ENCODE measurements at places on chromosomes 5 and 9. TPM values are rescaled to one million over a fixed set of nuclear protein-coding genes. Genes with fewer than 3 reads are reported as not detected.
A peak's percentile ranks its signal among the peaks of the same experiment; 100 is the strongest.

DNA sequence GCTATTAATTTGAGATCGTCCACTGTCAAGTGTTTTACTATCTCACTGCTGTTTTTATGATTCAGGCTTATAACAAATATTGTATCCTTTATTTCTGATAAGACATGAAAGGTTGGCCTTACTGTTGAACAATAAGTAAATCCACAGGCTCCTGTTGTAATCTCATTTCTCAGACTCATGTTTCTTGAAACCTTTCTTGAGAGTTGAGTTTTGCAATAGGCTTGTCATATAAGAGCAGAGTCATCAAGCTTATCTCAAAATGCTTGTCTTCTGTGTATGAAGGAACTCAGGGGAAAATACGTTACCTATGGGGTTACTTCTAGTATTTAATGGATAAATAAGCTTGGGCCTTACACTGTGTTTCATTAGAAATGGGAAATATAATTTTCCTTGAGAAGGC is 9.2 kb upstream of the TLX3 start:
- DNase-seq = no peak

DNA sequence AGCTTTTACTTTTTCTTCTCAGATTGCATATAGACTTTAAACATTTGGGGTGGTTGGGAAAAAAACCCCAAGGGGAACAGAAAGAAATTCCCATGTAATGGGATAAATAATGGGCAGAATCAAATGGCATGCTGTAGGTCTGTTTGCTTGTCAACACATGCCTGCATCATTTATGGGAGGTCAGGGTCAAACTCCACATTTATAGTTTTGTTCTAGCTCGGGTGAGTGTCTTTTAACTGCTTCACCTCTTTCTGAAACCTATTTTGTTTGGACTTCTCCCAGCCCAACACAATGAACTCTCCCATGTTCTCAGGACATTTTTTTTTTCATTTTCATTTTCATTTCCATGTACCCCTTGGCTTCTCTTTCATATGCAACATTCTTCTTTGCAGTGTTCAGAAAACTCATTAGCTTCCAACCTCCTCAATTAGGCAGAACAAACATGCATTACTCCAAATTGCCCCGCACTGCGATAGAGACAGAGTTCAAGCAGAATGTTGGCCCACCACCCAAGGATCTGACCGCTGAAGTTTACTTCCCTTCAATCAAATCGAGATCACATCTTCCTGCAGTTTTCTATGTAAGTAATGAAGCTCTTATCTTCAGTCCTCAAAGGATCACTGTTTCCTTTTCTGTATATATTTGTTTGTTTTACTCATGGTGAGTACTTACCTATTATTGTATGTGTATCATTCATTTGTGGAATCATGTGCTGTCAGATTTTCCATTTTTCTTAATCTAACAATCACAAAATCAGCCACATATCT is 354.6 kb downstream of the ZSWIM6 start:
- peak; percentile 23 for DNase-seq

Gene SLCO4C1
- not detected for polyA plus RNA-seq

Gene SH3GL2
- 0.12 TPM for polyA plus RNA-seq

Gene ZSWIM6
- polyA plus RNA-seq = 12.8 TPM

GRCh38 chr9:89413963-89414638 is 83.8 kb downstream of the SEMA4D start:
- no peak for DNase-seq

GRCh38 chr9:138100711-138101350 is 223.2 kb downstream of the CACNA1B start:
- DNase-seq = no peak

DNA sequence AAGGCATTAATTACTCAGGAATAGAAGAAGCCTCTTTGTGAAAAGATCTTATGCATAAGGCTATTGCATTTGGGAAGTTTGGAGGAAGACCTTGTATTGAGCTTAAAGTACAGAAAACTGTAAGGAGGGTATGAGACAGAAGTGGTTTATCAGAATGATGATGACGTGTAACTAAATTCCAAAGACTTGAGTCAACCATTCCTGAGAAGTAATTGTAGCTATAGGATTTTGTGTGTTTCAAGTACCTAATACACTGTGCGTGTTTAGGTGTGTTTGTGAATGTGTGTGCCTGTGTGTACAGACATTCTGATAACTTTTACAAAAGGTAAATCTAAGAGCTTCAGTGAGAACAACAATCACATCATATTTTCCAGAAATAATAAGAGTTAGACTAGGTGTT is 46.5 kb upstream of the IRX2 start:
- no peak for DNase-seq

GRCh38 chr5:88877826-88878225 is 5.2 kb downstream of the MEF2C start:
- peak; percentile 78 for DNase-seq

DNA sequence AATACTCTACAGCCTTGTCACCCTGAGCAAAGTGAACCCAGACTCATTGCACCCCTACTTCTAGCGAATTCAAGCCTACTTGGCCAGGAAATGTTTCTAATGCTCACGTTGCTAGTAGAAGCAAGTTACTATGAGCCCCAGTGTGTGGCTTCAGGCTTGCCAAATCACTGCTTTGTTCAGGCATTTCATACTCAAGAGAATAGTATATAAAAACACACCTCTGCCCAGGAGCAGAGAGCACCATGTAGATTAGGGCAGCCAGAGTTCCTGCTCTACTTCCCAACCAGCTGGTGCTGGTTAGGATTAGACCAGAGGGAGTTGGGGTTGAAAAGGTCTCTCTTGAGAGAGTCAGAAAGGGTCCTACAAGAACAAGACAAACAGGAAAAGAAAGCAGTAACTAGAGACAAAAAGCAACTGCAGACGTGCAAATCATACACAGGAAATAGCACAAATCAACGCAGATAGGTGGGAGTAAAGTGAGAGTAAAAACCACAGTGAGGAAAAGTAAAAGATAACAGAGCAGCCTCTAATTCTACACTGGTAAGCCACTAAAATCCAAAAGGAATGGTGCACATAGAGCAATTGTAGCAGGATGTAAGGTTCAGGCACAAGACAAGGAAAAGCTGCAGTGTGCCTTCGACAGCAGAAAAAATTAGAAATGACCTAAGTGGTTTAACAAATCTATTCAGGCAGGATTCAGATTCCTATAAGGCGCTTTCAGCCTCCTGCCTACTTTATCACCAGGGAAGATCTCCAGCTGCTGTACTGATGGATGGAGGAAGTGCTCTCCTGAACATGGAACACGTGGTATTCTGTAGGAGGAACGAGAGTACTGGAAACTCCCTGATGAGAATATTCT is 49.6 kb upstream of the KIF2A start:
- peak; percentile 57 for DNase-seq

DNA sequence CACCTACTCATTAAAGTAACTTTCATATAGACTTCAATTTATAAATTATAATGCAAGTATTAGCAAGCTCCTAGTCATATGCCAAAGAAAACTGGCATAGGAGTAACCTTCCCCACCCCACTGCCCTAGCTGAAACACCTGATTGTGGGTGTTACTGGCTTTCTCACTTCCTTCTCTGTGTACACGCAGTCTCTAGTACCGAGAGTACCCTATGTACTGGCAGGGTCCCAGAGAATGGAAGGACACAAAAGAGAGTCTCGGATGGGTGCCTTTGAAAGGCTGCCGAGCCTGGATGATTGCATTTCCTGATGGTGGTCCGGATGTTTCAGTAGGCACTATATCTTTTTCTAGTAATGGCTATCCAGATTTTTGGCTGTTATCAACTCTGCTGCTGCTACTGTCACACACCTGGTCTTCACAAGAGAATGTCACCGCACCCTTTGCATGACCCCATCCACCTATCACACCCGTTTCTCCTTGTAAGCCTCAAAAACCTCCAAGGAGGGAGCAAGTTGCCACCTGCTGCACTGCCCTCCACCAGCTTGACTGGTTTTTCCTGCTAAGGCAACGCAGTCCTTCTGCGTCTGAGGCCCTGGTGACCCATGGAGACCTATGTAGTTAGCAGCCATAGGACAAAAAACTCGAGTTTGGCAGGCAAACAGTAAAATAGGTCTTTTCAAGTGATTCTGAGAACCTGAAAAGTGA is 53.8 kb upstream of the CLINT1 start:
- DNase-seq = no peak

DNA sequence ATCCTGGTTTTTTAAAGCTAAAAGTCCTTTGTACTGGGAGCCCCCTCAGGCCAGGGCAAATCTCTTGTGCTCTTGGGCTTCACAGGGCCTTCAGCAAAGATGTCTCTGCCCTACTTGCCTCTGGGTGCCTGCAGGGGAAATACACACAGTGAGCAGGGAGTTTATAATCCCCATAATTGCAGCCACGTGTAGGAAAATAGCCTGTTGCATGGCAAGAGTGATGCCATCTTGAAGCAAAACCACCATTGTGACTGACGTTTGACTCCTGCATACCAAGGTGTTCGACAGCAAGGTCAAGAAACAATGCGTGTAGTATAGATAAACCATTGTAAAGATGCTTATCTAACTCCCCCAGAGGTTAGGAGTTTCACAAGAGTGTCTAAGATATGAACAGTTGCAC is 11.4 kb upstream of the IL3 start:
- DNase-seq = no peak

Gene GABBR2
- 1.1 TPM for polyA plus RNA-seq

Gene ZNF462
- 6.3 TPM for polyA plus RNA-seq

DNA sequence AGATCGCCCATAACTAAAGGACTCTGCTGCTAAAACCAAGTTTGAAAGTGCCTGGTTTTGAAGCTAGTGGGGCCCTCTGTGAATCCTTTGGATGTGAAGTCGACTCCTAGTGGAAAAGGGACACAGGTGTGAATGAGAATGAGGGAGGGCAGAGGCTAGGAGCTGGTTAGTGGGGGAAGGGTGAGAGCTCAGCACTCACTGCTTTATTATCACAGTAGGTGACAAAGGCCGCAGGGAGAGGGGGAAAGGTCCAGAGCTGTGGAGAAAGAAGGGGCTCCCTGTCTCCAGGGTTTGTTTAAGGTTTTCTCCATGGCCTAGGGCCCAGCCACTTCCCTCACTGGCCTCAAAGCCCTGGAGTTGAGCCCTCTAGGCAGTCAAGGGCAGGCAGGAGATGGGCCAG is 3.5 kb downstream of the HDHD3 start:
- DNase-seq = no peak

Gene CCNO
- polyA plus RNA-seq = 0.60 TPM

- DNase-seq = no peak
Observed at GRCh38 chr5:61251874-61252642, 80.0 kb upstream of the ZSWIM6 start.

Gene SCGB3A2
- polyA plus RNA-seq = not detected

Gene NIM1K
- 0.14 TPM for polyA plus RNA-seq

- no peak for DNase-seq
Observed at GRCh38 chr9:117084221-117084620, 330.6 kb downstream of the ASTN2 start.

GRCh38 chr5:121899346-121899745 is 47.7 kb downstream of the FTMT start:
- no peak for DNase-seq

DNA sequence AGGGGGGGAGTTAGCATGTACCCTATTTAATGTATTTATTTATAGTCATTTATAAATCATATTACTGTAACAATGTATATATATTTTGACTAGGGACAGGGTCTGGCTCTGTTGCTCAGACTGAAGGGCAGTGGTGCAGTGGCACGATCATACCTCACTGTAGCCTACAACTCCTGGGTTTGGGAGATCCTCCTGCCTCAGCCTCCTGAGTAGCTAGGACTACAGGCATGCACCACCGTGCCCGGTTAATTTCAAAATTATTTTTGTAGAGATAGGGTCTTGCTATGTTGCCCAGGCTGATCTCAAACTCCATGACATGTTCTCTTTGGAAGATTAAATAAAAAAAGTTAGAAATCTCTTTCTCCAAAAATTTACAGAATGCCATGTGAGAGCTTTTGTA is 52.8 kb downstream of the ARHGEF28 start:
- no peak for DNase-seq

DNA sequence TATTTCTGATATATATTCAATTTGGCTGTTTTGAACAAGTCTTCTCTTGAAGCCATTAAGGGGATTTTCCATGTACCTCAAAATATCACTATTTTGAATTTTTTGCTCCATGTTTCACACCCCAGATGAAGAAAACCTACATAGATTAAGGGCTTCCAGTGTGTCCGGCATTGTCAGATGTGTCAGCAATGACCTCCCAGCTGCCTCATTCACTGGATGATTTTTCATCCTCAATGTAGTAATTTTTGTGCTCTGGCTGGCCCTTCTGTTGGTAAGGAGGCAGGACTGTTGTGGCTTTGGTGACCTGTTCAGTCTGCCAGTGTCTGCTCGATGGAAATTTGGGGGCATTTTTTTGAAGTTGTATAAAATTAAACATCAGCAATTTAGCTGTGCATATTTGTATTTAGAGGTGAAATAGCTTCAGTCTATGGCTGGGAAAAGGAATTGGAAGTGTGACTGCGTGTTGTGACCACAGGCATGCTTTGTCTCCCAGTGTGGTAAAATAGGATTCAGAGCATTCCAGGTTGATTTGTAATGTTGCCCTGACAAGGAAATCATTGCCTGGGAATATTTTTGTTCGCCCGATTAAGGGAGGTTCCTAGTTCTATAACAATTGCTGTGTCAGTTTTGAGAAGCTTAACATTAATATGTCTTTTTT is 312.4 kb downstream of the ARHGEF28 start:
- peak; percentile 55 for DNase-seq

DNA sequence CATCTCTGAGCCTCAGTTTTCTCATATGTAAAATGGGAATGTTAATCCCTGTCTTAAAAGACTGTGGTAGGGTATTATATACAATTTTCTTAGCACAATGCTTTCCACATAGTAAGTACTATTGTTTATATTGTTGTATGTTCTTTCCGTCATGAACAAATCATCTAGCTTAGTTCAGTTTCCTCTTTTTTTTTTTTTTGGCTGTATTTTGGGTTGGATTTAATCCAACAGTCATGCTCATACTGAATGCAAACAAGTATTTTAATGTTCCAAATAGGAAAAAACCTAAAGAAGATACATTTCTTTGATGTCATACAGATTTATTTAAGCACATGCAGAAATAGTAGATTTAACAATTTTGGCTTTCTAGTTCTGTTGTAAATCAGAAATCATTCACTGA is 95.1 kb downstream of the RNF180 start:
- no peak for DNase-seq

Gene C5orf58
- not detected for polyA plus RNA-seq

DNA sequence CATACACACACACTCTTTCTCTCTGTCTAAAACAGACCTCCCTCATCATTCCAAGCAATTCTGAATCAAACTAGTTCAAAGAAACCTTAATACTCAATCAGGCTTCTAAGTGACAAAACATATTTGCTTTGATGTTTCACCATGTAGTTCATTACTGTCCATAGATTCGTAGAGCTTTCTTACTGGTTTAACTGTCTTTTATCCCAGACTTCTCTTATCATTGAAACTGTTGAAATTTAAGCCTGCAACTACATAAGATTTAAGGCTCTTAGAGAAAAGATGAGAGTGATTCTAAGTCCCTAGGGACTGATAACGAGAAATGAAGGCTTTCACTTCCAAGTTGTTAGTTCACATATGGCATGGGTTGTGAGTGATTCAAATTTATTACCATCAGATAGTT is 11.0 kb upstream of the PLAC8L1 start:
- DNase-seq = no peak

Gene DMRT3
- not detected for polyA plus RNA-seq
